Activated CD4-positive, alpha-beta T cell treated with anti-CD3 and anti-CD28 coated beads for 4 hours (primary cell): ENCODE measurements at places on chromosomes 6 and 20.

DNA sequence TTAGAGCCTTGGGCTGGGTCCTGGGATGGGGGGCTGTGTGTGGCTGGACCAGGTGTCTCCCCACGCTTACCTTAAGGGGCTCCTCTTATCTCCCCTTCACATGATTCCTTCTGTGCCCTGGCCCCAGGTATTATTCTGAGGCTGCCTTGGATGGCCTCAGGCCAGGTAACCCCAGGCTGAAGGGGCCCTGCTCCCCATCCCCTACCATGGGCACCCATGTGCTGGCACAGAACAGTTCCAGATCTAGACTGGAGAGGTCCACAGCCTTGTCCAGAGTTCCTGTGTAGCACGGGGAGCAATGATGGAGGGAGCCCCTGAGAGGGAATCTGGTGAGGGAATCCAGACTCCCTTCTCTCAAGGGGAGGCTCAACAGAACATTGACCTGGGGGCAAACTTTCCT is 32.1 kb downstream of the MOCS1 start:
- DNase-seq: no peak

DNA sequence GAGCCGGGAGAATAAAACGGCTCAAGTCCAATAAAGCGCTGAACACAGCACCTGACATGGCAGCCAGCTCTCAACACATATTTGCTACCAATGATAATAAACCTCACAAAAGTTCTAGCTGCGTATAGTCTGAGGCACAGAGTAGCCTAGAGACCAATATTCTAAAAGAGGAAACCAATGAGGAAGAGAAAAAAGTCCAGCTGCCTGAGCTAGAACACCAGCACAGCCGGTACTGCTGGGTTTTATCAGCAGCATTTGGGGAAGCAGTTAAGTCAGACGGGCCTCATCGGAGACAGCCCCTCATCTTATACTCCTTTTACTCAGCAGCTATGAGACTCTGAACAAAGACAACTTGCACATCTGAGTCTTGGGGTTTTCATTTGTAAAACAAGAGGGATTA is 2.4 kb upstream of the RTF2 start:
- DNase-seq: no peak

- DNase-seq: no peak
Observed at GRCh38 chr6:133590814-133591213, 298.1 kb upstream of the TCF21 start.

DNA sequence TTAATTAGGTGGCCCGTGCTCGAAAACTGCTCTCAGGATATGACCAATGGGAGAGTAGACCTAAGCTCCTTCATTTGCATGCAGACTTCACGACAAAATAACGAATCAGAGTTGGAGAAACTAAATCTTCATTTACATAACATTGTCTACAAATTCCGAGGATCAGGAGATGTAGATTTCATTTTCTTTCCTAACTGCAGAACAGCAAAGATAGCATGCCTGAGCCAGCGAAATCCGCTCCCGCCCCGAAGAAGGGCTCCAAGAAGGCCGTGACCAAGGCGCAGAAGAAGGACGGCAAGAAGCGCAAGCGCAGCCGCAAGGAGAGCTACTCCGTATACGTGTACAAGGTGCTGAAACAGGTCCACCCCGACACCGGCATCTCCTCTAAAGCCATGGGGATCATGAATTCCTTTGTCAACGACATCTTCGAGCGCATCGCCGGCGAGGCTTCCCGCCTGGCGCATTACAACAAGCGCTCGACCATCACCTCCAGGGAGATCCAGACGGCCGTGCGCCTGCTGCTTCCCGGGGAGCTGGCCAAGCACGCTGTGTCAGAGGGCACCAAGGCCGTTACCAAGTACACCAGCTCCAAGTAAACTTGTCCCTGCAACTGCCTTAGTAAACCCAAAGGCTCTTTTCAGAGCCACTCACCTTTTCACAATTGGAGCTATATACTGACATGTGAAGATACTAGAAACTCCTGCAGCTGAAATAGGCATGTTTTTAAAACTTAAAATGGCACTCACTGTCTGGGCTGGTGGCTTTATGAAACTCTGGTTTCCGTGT is 96.5 kb downstream of the HFE start:
- peak; percentile 46 for DNase-seq

DNA sequence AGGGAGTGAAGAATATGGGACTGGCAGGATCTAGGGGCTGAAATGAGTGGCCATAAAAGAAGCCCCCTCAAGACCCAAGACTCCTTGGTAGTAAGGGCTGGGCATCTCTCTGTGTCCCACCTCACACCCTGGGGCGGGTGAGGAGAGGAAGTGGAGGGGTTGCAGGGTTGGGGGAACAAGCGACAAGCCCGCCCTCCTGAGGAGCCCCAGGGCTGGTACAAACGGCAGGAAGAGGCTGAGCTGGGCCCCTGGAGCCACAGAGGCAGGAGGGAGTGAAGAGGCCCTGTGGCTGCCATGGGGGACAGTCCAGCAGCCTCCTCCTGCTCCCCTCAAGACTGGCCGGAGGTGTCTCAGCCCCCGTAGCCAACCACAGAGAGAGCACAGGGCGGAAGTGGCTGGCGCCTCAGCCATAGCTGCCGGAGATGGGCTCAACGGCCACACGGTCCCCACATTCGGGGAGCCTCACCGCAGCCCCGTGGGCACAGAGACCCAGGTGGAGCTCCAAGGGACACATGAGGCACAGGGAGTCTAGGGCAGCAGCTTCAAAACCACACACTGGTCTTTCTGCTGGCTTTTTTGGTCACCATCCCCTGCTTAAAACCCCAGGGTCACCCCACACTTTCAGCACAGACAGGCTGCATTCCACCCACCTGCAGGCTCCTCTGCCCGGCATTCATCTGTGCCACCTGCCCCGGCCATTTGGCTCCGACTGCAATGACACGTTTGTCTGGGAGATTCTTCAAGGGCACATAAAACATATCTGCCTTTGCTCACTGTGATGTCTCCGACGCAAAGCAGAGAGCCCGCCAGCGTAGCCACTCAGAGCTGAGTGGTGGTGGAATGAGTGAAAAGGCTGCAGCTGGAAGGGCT is 524 bp downstream of the C20orf203 start:
- no peak for DNase-seq

- no peak for DNase-seq
Observed at GRCh38 chr20:25015986-25016385, 23.4 kb upstream of the APMAP start.

DNA sequence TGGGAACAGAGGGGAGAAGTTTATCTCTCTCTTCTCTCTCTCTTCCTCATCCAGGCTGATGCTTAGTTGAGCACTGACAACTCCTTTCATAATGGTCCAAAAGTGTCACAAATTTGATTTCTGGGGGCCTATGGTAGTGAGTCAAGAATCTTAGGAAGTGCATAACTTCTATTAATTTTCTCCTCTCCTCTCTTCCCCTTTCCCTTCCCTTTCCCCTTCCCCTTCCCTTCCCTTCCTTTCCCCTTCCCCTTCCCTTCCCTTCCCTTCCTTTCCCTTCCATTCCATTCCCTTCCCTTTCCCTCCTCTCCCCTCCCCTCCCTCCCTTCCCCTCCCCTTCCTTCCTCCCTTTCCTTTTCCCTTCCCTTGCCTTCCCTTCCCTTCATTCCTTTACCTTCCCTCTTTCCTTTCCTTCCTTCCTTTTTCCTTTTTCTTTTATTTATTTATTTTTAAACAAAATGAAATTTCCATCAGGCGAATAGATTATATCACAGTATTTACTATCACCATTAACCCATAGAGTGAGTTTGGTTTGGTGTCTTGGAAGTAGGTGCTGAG is 56.9 kb upstream of the JAG1 start:
- DNase-seq: no peak

DNA sequence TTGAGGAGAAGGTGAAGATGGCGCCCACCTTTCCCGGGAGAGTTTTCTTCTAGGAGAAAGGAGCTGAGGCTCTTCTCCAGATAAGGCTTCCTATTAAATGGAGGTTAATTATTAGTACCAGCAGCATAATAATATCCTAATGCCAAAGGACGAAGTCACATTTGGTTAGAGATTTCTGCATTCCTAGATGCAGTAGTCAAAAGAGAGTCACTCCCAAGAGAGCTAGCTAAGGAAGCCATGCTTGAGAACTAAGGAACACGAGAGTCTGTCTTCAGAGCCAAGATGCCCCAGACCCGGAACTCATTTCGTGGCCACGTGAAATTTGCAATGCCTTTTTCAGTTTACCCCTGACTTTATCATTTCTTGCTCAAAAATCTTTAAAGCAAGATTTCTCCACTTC is 132.7 kb downstream of the TSHZ2 start:
- DNase-seq: no peak

GRCh38 chr20:3123542-3123941 is 36.1 kb downstream of the FASTKD5 start:
- DNase-seq: no peak

GRCh38 chr6:37029249-37029971 is 24.0 kb downstream of the FGD2 start:
- peak; percentile 35 for DNase-seq

DNA sequence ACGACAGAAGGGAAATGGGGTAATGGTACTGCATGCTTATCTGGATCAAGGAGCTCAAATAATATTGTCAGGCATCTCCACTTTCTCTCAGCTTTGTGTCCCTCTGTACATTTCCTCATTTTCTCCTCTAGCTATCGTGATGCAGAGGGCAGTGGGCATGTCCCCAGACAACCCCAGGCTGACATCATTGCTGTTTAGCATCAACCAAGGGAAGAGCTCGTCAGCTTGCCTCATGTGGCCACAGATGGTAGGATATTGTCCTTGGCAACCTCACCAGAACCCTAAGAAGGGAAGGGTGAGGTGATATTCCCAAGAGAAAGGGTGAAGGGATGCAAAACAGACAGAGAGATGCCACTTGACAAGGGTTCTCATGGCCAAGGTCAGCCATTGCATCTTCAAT is 58.3 kb downstream of the MAFB start:
- DNase-seq: no peak

DNA sequence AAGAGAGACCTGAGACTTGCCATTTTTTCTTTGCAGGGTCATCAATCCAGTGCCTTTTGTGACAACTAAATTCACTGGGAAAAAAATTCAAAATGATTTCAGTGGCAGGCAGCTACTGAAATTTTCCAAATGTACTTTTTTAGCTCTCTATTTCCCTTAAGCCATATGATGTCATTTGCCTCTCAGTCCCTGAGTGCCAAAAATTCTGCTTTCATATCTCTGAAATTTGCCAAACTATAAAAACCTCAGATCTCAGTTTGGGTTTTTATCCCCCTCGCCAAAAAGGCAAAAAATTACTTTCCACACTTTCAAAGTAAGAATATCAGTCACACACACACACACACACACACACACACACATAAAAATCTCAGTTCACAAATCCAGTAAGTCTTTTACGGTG is 651.3 kb upstream of the ARID1B start:
- no peak for DNase-seq

DNA sequence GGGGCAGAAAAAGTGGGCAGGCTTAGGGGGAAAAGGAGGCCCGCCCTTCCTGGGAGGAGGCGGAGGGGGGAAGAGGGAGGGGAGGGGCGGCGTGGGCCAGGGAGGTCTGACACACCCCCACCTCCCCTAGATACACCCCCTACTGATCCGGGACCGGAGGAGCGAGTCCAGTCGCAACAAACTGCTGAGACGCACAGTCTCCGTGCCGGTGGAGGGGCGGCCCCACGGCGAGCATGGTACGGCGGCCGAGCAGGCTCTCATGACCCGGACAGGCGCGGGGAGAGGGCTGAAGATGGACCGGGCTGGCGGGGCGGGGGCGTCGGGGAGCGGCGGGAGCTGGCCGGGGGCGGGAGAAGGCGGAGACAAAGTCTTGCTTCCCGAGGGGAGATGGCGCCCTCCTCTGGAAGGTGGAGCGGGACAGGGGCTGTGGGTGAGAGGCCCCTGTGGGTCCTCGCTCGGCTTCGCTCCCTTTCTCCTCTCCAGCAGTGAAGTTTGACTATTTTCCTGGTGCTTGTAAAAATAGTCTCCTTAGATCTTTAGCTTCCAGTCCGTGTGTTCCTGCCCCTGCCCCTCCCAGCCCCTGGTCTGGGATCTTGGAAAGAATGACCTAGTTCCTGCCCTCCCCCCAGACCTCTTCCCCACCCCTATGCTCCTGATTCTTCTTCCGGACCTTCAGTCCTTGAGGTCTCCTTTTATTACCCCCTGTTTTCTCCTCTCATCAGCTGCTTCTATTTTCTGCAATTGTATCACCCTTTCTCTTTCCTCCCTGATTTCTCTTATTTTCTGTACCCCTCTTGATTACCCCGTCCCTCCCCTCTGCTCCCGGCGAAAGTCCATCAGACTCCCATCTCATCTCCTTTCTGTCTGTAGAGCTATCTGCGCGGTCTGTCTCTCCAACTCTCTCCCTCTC is 6.1 kb downstream of the SYNGAP1 start:
- peak; percentile 84 for DNase-seq
